ENCODE measurements at places on chromosomes 13 and 19.

DNA sequence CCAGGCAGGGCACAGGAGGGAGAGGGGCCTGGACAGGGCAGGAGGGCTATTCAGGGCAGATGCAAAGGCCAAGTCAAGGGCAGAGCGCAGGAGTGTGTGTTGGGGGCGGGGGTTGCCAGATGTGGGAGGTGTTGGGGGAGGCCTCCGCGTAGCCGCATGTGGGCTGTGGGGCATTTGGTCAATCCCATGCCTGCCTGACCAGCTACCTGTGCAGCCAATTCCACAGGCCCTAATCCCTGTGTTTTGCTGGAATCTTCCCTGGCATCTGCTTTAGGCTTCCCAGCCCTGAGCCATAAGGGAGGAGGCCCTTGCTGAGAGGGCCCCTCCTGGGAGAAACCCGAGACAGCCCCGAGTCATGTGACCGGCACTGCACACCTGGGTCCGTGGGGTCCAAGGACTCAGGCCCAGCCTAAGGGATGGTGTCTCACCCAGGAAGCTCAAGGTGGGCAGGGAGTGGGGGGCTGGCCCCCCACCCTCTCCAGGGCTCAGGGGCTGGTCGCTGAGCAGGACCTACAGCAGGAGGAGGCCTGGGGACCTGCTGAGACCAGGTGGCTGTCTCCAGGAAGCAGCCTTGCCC, 20.3 kb downstream of the RFX1 start:
- no peak for DNase-seq

GRCh38 chr13:101572456-101572855, 120.0 kb downstream of the ITGBL1 start:
- no peak for DNase-seq

DNA sequence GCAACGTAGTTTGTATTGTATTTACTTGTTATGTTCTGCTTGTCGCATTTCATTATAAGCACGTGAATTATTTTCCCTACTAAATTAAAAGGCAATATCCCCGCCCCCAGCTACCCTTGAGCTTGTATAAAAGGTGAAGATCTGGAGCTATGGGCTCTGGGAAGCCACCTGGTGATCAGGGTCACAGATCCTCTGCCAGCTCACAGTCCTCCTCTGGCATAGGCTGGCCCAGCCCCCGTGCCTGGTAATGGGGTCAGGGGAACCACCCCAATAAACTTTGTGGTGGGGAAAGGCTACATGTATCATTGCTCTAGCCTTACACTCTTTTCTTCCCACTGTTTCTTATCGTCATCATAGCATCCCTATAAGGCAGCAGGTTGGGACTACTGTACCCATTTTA, 190.2 kb upstream of the TSHZ3 start:
- no peak for DNase-seq

DNA sequence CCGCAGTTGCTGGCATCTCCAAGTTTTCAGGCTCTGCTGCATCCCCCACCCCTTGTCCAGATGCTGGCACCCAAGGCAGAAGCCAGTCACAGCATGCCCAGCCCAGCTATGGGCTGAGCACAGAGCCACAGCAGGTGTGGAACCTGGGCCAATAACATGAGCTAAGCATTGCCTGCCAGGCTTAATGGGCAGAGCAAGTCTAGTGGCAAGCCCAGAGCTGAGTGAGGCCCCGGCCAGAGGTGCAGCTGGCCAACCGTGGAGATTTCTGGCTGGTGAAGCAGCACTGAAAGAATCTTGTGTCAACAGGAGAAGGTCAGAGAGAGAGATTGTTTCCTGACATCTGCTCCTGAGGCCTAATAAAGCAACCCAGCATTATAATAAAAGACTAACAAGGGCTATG, 111.0 kb downstream of the B3GLCT start:
- no peak for DNase-seq

DNA sequence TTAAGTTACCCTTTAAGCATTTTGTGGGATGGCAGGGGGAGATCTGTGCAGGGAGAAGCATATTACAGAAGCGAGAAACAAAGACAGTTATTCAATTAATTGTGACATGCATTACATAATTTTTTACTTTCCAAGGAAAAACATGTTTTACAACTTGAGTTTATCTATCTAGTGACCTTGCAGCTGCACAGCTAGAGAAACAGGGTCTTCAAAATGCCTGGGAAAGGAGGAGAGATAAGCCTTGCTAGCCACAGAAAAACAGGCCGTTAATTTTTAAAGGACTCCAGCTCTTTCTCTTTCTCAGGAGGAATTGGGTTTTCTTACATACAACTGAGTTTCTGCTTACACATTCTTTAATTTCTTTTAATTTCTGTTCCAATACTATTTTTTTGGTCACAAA, 14.8 kb upstream of the ZNF431 start:
- DNase-seq = no peak

GRCh38 chr19:14553042-14553938, 18.6 kb downstream of the NDUFB7 start:
- no peak for DNase-seq

- no peak for DNase-seq
Measured at GRCh38 chr13:111911121-111911720, 155.7 kb upstream of the SOX1 start.

- DNase-seq = no peak
Measured at GRCh38 chr13:20415306-20415679, 110.4 kb downstream of the CRYL1 start.

- DNase-seq = no peak
Measured at GRCh38 chr13:97648171-97648880, 214.4 kb downstream of the RAP2A start.

DNA sequence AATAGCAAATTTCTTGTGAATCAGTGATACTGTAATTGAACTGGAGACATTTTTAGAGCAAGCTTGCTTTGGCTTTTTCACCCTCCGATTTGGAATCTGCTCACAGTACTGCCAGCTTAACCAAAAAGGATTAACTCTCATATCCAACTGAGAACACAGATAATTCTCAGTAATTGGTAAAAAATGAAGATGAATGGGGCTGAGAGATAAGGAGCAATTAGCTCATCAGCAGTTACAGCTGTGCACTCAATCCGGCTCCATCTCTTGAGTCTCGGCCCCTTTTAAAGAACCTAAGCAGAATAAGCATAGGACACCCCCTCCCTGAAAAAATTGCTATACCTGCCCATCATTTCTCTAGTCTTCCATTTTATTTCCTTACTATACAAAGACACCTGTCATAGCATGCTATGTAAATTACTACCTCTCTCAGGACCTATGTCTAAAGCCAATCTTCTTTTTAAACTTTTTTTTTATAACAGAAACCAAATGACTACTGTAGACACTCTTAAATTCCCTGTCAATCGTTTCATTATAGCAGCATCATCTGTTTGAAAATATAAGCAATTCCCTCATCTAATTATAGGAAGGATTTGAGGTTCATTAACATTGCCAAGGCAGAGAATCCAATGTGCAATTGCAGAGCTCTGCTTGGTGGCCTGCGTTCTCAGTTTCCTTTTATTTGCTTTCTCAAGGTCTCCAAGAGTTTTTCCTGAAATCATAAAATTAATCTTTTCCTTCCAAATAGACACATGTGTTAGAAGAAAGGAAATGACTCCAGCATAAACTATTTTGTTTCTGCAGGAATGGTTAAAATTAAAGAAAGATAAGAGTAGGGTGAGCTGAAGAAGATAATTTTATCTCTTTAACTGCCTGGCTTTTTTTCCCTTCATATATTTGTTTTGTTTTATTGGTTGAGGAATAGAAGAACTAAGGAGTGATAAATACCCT, 242.1 kb downstream of the DACH1 start:
- DNase-seq = no peak

DNA sequence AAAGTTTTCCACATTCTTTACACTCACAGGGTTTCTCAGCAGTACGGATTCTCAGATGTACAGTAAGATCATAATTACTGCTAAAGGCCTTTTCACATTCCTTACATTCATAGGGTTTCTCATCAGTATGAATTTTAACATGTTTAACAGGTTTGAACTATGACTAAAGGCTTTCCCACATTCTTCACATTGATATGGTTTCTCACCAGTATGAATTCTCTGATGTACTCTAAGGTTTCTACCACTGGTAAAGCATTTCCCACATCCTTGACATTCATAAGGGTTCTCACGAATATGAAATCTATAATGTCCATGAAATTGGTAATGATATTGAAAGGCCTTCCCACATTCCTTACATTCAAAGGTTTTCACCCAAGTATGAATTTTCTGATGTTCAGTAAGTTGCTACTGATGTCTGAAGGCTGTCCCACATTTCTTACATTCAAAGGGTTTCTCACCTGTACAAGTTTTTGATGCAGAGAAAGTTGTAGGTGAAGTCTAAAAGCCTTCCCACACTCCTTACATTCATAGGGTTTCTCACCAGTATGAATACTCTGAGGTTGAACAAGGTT, 22.0 kb downstream of the ZNF780B start:
- DNase-seq = no peak

Data from AML-193 (cell line).